ENCODE measurements at places on chromosomes 4 and X.

DNA sequence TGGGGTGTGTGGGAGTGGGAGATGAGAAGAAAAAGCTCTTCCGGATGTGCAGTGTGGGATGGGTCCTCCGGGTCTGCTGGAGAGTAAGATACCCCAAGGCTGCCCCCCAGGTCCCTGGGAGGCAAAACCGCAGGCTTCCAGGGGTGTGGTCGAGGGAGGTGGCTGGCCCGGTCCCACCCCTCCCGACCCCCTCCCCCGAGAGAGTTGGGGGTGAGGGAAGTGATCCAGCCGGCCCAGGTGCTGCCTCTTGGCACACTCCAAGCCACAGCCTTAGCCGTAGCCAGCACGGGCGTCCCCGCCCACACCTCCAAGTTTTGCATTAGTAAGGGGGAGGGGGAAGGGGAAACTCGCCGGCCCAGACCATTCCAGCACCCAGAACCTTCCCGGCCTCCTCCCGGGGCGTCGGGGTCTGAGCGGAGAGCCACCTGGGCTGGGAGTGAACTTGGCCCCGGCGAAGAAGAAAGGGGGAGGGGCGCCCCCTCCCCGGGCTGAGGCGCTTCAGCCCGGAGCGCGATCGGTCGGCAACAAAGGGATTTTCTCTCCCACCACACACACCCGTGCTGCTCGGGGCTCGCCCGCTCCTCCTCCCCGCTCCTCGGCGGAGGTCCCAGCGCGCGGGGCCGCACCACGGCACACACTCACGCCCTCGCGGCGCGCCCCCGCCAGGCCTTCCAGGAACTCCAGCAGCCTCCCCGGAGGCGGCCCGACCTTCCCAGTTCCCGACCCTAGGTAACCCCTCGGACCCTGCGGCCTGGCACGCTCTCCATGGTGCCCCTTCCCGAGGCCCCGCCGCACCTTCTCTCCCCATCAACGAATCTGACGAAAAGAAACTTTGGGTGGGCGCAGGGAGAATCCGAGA lies 14.4 kb downstream of the BCOR start:
- DNase-seq = no peak

- DNase-seq = no peak
Measured at GRCh38 chrX:154717824-154718223, 33.1 kb downstream of the GAB3 start.

DNA sequence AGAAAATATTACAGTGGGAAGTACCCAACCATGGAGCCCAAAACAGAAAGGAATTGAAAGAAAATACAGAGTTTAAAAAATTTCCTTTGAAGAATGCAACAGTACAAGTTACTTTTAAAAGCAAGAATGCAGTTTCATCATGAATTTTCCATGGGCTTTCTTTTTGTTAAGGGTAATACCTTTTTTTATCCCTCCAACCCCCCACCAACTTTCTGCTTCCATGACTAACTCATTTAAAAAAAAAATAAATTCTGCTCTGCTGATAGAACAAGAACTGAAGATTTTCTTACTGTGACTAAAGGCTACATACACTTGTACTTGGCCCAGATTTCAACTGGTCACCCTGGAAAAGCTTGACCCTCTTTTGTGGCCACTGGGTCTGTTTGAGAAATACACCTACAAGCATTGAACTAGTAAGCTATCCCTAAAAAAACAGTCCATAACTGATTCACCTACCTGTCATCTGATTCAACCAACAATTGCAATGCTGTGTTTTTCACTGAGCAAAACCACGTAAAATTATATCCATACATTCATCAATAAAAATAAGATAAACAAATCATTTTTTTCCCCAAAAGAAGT lies 214.2 kb downstream of the NSUN7 start:
- DNase-seq = no peak

DNA sequence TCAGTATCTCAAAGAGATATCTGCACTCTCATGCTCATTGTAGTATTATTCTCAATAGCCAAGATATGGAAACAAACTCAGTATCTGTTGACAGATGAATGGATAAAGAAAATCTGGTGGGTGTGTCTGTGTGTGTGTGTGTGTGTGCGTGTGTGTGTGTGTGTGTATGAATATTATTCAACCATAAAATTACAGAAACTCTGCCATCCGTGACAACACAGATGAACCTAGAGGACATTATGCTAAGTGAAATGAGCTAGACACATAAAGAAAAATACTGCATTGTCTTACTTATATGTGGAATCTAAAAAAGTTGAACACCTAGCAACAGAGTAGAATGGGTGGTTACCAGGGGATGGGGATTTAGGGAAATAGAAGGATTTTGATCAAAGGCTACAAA lies 13.2 kb downstream of the XKRX start:
- DNase-seq = no peak

DNA sequence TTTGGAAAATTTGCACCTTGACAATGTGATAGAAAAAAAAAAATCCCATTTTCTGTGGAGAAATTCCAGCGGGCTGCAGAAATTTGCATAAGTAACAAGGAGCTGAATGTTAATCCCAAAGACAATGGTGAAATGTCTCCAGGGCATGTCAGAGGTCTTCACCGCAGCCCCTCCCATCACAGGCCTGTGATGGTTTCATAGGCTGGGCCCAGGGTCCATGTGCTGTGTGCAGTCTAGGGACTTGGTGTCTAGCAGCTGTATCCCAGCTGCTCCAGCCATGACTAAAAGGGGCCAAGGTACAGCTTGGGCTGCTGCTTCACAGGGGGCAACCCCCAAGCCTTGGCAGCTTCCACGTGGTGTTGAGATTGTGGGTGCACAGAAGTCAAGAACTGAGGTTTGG lies 85.2 kb downstream of the ADGRA3 start:
- DNase-seq = no peak

DNA sequence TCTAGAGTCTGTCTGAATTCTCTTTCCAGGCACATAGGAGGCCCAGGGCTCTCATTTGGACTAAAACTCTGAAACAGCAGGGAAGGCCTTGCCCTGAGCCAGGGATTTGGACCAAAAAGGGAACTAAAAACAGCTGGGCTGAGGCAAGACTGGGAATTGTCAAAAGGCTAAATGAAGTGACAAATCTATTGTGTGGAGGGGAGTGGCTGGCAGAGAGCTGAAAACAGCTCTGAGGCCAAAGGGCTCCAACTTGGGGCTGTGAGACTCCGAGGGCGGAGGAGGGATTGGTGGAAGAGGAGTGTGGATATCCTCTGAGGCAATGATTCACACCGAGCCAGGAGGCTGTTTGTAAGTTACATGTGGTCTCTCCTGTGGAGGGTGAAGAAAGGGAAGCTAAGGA lies 63.2 kb downstream of the PHEX start:
- no peak for DNase-seq

- no peak for DNase-seq
Measured at GRCh38 chr4:152594978-152595925, 59.4 kb upstream of the FBXW7 start.

DNA sequence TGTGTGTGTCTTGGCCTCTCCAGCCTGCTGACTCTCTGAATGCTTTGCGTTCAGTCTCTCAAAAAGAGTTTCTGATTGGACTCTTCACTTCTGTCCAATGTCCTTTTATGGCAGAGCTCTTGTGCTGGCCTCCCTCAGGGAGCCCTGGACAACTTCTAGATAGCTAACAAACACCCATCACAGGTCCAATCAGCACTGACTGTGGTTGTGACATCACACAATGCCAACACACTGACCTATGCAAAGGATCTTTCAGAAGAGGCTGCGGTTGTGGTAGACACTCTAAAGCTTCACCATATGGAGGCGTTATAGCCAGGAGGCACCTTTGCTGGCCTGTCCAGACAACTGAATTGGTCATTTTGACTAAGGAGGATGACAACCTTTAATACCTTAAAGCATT lies 53.8 kb upstream of the LSM6 start:
- no peak for DNase-seq

DNA sequence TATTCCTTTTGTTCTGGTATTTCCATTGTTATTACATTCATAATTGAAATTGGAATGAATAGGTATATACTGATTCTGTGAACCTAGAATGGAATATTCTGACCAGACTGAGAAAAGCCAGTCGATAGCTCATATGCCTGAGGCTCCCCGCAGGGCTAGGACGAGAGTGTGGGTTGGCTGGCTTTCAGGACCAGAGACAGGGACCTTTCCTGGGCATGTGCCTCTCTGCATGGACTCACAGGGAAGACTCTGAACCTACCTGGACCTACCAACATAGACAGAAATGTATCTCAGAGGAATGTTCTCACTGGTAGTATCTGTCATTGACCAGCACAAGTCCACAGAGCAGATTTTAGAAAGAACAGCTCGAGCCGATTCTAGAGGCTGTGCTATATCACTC lies 214.6 kb downstream of the FRMPD4 start:
- DNase-seq = no peak

DNA sequence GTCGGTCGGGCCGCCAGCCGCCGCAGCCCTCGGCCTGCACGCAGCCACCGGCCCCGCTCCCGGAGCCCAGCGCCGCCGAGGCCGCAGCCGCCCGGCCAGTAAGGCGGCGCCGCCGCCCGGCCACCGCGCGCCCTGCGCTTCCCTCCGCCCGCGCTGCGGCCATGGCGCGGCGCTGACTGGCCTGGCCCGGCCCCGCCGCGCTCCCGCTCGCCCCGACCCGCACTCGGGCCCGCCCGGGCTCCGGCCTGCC lies 213 bp downstream of the NFKB1 start:
- peak; percentile 46 for DNase-seq

- no peak for DNase-seq
Measured at GRCh38 chr4:174808836-174809235, 20.2 kb downstream of the GLRA3 start.

- DNase-seq = no peak
Measured at GRCh38 chr4:659851-660250, 14.2 kb downstream of the ATP5ME start.

DNA sequence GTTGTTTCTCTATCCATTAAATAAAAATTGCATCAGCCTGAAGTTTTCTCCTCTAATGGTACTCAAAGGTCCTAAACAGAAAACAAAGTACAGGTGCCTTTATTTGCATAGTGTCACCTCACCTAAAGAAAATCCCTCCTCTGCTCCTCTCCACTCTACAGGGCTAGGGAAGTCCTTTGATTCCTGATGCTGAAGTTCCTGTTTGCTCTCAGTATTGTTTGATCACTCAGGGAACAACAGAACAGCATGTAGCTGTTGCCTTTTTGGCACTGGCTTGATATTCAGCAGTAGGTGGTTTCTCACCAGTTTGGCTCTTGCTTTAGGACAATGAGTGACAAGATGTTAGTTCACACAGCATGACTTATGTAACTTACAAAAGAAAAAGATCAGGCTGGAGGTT lies 156.2 kb upstream of the SLC7A11 start:
- DNase-seq = no peak

GRCh38 chrX:10615931-10616774 lies 4.2 kb downstream of the MID1 start:
- DNase-seq = peak; percentile 7

GRCh38 chrX:10904220-10904619 lies 206.9 kb upstream of the HCCS start:
- no peak for DNase-seq

DNA sequence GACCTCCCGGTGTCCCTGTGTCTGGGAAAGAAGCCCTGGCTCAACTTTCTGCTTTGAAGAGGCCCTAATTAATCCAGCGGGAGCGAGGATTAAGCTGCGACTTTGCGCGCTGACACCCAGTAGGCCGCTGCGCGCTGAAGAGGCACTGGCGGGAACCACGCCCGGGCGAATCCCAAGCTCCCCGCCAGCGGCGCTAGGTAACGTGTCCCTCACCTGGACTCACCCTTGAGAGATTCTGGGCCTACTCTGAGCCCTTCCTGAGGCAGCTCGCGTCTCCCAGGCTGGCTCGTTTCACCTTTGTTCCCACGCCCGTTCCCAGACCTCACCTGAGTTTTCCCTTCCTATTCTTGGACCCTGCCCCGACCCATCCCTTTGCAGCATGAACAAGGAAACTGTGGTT lies 616 bp upstream of the KLHL34 start:
- no peak for DNase-seq

- DNase-seq = no peak
Measured at GRCh38 chrX:41921492-41922430, 1.6 kb downstream of the CASK start.

DNA sequence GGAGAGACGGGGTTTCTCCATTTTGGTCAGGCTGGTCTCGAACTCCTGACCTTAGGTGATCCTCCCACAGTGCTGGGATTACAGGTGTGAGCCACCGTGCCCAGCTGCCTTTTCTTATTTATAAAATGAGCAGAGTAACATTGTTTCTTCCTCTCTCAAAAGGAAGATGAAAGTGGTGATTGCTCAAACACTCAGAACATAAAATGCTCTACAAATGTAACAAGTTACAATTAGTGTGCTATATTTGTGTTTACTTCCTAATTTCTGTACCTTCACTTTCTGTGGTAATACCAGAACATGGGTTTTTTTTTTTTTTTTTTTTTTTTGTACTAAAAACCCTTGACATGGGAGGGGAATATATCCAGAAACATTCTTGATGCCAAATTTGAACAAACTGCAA lies 197.9 kb downstream of the MGST2 start:
- no peak for DNase-seq

GRCh38 chr4:113773014-113773413 lies 11.5 kb upstream of the CAMK2D start:
- DNase-seq = no peak

DNA sequence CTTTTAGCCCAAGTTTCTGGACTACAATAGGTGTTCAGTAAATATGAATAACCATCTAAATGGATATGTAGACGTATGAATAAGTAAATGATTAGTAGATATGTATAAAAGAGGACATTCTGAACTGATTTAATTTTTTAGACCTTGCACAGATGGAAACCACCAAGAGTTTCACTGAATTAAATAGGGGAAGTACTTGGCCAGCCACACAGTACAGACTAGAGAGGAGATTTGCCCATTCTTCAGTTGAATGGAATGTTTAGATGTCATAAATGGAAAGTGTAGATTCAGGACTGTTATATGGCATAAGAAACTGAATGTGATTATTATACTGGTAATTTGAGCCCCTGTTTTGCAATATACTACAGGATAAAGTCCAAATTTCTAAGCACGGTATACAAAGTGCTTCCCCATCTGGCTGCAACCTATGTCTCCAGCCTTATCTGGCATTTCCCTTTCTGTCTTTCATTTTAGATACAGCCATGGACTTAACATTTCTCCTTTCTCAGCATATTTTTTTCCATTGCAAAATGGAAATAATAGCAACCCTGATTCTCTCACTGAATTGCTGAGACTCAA lies 137.8 kb upstream of the HS3ST1 start:
- no peak for DNase-seq

DNA sequence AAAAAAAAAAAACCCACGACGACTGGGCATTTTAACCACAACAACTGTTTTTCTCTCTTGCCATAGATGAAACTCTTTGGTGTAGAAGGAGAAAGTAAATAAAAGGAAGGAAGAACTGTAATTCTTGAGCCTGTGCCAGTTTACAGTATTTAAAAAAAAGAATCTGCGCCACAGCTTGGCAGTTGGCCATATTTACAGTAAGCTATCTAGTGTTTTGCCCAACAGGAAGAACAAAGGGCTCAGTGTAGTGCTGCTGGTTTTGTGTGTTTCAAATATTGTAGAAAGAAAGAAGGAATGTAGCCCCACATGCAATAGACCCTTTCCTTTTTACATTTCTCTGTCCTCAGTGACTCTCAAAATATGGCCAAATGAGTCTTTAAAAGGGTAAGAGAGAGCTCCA lies 66.1 kb downstream of the NR3C2 start:
- DNase-seq = no peak

Measured in hematopoietic multipotent progenitor cell treated with erythropoietin and hydrocortisone succinate and interleukin-3 and kit ligand, for 15 days (in vitro differentiated cells).